ENCODE measurements at places on chromosomes 6 and 20.

GRCh38 chr6:2890976-2891767, 11.9 kb downstream of the SERPINB9 start:
- DNase-seq = no peak

- peak; percentile 79 for DNase-seq
Measured at GRCh38 chr6:108562503-108562993, 1.8 kb downstream of the FOXO3 start.

- no peak for DNase-seq
Measured at GRCh38 chr6:91713911-91714310, 1127.0 kb upstream of the MAP3K7 start.

- no peak for DNase-seq
Measured at GRCh38 chr20:17077030-17077429, 149.8 kb upstream of the PCSK2 start.

- DNase-seq = no peak
Measured at GRCh38 chr6:114202389-114202788, 140.4 kb downstream of the HS3ST5 start.

DNA sequence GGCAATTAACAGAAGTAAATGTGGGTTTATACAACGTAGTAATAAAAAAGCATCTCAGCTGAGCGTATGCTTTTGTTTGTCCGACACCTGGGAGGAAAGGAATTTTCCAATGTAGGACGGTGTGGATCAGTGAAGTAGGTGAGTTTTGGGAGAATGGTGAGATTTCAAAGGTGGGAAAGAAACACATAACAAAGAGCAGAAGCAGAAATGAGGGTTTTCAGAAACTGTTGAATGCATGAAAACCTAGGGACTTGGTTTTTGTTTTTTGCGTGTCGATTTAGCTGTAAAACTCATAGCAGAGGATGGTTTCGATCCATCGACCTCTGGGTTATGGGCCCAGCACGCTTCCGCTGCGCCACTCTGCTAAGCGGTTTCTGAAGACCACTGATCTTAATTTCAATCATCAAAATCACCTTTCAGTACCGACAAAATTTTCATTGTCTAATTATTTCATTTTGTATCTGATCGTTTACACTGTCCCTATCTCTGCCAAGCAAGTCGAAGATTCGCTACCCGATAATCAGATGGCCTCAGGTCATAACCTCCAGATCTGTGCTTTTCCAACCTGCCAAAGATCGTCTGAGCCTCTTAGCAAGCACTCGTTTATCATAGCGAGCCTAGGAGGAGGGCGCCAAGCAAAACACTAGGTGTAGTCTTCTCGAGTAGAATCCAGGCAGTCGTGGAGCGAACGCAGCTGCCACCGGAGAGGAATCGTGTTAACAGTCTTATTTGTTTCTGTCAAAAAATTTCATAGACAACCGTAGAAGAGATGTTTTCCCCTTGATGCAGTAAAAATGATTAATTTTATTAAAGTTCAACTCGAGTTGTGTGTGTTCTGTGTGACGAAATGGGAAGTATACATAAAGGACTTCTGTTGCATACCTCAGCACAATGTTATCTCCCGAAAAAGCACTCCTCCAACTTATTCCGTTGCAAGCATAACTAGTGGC, 20.9 kb upstream of the POM121L2 start:
- no peak for DNase-seq

GRCh38 chr6:9057937-9058336, 622.6 kb upstream of the SLC35B3 start:
- no peak for DNase-seq

DNA sequence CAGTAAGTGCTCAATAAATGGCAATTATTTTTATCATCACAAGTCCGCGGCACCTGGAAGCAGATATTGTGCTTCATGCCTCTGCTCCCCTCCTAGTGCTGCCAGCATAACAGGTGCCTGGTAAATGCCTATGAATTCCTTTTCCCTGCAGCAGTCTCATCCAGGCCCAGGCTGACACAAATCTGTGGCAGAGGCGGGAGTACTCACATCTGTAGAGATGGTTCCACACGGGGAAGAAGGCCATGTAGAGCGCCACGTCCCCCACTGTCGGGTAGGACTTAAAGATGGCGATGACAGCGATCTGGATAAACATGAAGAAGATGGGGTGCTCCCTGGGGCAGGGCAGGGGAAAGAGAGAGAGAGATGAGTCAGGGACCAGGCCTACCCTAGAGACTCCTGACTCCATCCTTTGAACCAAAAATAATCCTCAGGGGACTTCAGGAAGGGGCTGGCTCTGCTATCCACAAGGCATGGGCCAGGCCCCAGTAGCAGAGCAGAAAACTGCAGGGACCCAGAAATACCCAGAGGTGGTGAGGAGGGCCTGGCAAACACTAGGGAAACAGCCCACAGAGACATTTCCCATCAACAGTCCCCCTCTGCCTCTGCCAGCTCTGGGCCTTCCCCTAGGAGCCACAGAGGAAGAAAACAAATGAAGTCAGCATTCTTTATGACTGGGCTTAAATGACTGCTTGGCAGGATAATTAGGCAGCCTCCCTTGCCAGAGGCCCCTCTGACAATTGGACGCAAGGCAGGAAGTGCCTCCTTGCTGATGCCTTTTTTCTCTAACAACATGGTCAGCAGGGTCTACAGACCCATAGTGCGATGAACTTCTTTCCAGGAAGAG, 23.0 kb downstream of the MAP1LC3A start:
- DNase-seq = no peak

DNA sequence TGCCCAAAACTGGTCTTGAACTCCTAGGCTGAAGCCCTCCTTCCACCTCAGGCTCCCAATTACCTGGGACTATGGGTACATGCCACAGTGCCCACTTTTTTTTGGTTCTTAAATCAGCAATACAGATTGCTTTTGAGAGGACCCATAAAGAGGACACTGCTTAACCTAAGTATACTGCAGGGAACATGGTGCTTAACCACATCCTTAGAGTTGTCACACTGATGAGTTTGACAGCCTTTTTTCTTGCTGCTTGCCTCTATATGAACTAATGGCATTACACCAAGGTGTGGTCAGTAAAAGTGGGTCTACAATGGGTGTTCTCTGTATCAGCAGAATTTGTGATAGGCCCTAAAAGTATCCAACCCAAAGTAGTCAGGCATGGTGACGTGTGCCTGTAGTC, 7.2 kb upstream of the SLC35D3 start:
- no peak for DNase-seq

DNA sequence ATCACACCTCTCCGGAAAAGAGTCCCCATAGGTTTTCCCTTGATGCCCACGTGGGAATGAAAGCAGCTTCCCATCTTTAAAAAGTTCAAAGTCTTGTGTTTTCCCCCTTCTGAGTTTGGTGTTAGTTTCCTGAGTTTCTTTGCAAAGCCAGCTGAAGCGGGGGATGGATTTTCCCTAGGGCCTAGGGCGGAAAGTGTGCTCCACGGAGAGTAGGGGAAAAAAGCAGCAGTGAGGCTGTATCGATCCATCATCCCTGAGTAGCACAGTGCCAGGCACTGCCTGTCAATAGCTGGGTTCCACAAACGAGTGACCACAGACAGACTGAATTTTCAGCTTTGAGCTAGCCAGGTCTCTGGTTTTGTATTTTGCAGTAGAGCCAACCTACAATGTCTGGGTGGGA, 1.3 kb downstream of the DAAM2 start:
- DNase-seq = no peak

GRCh38 chr20:62064770-62065673, 659 bp downstream of the TAF4 start:
- peak; percentile 64 for DNase-seq

DNA sequence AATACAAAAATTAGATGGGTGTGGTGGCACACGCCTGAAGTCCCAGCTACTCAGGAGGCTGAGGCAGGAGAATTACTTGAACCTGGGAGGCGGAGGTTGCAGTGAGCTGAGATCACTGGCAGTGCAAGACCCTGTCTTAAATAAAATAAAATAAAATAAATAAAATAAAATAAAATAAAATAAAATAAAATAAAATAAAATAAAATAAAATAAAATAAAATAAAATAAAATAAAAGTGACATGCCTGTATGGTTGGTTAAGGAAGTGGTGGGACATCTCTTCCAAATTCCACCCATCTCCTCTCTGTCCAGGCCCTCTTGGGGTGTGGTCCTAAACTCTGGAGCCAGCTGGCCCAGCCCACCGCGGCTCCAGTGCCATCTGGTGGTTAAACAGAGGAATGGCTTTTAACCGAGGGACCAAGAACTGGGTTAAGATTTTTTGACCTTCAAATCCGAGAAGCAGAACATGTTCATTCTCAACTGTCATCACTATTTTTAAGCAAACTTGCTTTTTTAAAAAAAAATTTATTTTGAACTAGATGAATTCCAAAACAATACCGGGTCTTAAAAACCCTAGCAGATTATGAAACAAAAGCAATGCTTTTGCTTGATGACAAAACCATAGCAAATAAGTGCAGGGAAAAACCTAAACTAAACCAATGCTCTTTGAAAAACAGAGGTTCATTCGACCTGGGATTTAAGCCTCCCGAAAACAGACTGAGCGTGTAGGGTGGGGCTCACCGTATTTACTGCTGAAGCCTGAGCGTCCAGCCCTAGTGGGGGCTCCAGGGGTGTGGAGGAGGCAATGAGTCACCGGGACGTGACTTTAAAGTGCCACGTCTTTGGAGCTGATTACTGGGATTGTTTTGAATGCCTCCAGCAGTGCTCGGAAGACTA, 68.8 kb downstream of the CDC5L start:
- no peak for DNase-seq

Measured in suprapubic skin (tissue), 4 donors.